HepG2 (cell line): ENCODE measurements at places on chromosomes 6 and 20.

GRCh38 chr20:17059465-17059864 lies 167.4 kb upstream of the PCSK2 start:
- no peak for DNase-seq

- DNase-seq, result peak; percentile 74
Measured at GRCh38 chr6:146543940-146544615, 445 bp downstream of the RAB32 start.

GRCh38 chr6:152301021-152301764 lies 336.0 kb downstream of the SYNE1 start:
- DNase-seq, result peak; percentile 89

- no peak for DNase-seq
Measured at GRCh38 chr6:89501222-89501621, 68.3 kb downstream of the ANKRD6 start.

GRCh38 chr6:40369042-40369441 lies 218.1 kb downstream of the LRFN2 start:
- DNase-seq, result no peak
